ENCODE measurements at places on chromosomes 3 and 15. TPM values are rescaled to one million over a fixed set of nuclear protein-coding genes. Genes with fewer than 3 reads are reported as not detected.

PPM1M gene
- total RNA-seq, result 82.2 TPM

MYNN gene
- 15.1 TPM for total RNA-seq

APOD gene
- 1.4 TPM for total RNA-seq

PDIA5 gene
- total RNA-seq, result 23.4 TPM

THSD4 gene
- total RNA-seq, result not detected

REC114 gene
- total RNA-seq, result not detected

ADCY5 gene
- total RNA-seq, result not detected

Data from T-helper 1 cell treated with Interleukin-12 subunit alpha and Interleukin-12 subunit beta and Interleukin-4 antibody, amounts not matched to agents 30 ng/mL and 1 ng/mL, for 36 hours (primary cell).